ENCODE measurements at places on chromosomes 6 and 20.

GRCh38 chr6:159691133-159691962 lies 1.7 kb downstream of the SOD2 start:
- peak; percentile 30 for DNase-seq

DNA sequence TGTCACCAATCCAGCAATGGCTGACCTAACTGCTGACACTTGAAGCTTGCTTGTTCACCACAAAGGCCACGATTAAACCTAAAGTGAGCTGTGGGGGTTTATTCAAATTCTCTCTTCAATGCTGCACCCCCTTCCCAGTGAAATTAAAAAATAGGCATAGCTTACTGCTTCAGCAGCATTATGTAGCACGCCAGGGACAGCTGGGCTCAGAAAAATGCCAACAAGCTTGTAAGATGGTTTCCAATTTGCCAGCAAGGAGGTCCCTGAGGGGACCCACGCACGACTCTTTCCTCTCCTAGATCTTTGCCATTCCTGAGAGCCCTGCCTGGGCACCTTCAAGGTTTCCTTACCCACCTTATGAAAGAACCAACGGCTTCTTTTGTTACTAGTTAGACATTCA lies 113.5 kb upstream of the CDH4 start:
- DNase-seq: no peak

DNA sequence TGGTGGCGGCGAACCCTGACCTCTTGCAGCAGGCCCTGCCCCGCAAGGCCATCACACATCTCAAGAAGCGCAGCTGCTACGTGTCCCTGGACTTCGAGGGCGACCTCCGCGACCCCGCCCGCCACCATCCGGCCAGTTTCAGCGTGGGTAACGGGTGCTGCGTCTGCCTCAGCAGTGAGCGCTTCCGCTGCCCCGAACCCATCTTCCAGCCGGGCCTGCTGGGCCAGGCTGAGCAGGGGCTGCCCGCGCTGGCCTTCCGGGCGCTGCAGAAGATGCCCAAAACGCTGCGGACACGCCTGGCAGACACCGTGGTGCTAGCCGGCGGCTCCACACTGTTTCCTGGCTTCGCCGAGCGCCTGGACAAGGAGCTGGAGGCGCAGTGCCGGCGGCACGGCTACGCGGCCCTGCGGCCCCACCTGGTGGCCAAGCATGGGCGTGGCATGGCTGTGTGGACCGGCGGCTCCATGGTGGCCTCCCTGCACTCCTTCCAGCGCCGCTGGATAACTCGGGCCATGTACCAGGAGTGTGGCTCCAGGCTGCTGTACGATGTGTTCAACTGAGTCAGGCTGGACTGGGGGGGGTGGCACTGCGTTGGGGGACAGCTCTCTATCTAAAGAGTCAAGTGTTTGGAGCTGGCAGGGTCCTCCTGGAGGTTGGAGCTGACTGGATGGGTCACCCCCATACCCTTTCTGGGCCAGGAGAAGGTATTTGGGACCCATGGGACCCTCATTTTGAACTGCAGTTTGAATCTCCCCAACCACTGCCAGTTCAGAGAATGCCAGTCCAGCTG lies 1.1 kb downstream of the ACTL10 start:
- DNase-seq: peak; percentile 79

GRCh38 chr6:116475141-116475540 lies 14.0 kb downstream of the CALHM6 start:
- DNase-seq: no peak

DNA sequence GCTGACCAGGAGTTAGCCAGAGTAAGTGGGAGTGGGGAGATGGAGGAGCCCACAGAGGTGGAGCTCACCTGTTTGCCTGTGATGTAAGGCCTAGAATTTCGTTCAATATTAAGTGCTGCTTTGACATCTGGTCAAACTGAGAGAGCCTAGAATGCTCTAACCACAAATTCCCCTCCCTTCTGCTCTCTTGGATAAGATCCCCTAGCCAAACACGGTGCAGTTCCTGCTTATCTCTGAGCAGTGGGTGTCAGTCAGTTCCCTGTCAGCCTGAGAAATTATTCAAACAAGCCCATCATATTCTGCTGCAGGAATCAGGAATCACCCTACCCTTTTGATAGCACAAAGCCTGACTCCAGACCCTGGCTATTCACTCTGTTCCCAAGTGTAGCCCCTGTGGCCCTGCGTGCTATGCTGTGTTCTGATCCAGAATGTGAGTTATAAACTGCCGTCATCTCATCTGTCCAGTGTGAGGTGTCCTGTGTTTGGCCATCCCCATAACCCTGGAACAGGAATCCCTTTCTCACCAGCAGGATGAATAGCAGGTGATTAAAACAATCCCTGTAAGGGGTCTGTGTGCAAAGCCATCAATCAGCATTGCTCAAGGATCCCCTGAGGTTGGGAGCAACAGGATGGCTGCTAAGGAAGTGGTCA lies 31.8 kb upstream of the ZNF133 start:
- DNase-seq: no peak

GRCh38 chr6:24935366-24936152 lies at the start of gene RIPOR2:
Gene RIPOR2, minus strand, starts transcription at chr6:24935960. Its CDS starts 62 bp downstream, at chr6:24935898.
- DNase-seq: no peak

- DNase-seq: no peak
Observed at GRCh38 chr20:16158090-16158975, 414.9 kb downstream of the KIF16B start.

GRCh38 chr6:53584726-53585125 lies 39.8 kb upstream of the GCLC start:
- no peak for DNase-seq

- DNase-seq: no peak
Observed at GRCh38 chr20:10336959-10337729, 96.9 kb downstream of the MKKS start.

DNA sequence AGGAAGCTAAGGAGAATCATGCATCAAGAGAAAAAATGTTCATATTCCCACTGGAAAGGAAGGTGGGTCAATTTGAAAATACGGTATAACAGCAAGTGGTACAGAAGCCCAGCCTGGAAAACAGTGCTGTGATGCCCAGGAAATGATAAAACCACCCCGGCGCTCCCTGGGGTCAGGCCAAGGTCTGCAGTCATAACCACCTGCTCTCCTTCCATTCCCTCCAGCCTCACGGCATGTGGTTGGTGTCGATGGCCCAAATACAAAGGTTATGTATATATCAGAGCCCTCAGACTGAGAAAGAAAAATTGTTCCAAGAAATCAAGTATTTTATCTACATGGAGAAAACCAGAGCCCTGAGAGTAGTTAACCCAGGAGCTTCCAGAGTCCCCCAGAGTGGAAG lies 208.1 kb upstream of the CDYL start:
- no peak for DNase-seq

GRCh38 chr6:137894779-137895385 lies 27.8 kb downstream of the TNFAIP3 start:
- no peak for DNase-seq

DNA sequence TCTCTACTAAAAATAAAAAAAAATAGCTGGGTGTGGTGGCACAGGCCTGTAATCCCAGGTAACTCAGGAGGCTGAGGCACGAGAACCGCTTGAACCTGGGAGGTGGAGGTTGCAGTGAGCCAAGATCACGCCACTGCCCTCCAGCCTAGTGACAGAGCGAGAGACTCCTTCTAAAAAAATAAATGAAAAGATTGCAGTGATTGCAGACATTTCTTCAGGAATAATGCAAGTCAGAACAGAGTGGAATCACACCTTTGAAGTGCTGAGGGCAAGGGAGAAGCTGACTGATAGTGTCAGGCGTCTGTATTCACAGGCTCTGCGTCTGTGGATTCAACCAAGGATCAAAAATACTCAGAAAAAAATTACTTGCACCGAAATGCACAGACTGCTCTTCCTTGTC lies 2.6 kb upstream of the TCFL5 start:
- DNase-seq: no peak

DNA sequence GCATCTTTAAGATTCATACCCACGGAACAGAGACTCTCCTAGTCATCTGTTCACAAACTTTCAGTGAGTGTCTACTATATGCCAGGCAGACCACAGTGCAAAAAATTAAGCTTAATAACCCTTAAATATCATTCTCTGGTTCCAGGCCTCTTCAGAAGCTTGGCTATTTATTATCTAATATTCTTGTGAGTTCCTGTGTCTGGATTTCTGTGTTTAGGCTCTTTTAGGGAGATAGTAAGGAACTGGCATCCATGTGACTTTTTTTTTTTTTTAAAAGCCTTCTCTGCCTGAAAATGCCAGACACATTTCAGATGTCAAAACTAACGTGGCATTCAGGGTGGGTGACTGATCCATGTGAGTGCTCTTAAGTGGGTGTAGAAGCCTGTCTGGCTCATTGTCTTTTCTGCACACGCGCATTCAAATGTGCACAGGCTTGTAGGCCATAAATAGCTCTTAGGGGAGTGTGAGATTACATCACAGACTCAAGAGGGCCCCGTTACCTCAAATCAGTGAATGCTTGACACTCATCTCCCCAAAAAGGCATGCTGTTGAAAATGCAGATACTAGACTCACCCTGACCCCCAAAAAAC lies 141.9 kb downstream of the GMPR start:
- DNase-seq: no peak

DNA sequence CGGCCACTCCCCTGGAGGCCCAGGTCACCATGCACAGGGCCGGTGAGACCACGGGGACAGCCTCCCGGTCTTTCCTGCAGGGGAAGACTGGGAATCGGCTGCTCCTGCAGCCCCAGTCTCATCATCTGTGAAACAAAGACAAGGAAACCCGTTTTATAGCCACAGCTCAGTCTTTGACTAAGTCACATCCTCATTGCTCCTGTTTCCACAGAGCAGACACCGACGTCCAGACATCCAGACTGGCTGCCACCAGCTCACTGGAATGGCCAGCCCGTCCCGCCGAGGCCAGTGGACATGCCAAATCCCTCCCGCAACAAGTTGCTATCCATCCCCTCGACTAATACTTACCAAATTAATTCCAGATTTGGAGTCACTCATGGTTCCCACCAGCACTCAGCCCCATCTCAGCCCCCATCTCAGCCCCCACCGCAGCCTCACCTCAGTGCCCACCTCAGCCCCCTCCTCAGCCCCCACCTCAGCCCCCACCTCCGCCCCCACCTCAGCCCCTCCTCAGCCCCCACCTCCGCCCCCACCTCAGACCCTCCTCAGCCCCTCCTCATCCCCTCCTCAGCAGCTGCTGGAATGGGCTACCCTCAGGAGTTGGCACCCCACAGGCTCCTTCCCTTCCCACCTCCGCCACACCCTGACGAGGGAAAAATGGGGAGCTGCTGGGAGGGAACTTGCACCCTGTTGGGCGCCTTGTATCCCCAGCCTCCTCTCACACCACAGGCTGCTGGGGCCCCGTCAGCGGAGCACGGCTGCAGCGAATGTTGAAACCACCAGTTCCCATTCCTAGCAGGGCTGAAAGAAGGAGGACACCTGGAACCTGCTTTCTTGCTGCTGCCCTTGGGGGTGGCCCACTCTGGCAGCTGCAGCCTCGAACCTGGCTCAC lies 48.7 kb downstream of the YTHDF1 start:
- DNase-seq: no peak
